ENCODE measurements at places on chromosomes 13 and 19. TPM values are rescaled to one million over a fixed set of nuclear protein-coding genes. Genes with fewer than 3 reads are reported as not detected.

Gene ZNF440
- 5.9 TPM for total RNA-seq

Gene ZNF431
- 8.0 TPM for total RNA-seq

Gene OR10H2
- total RNA-seq: not detected

GRCh38 chr13:29382021-29382420 lies 213.5 kb downstream of the SLC7A1 start:
- no peak for DNase-seq

DNA sequence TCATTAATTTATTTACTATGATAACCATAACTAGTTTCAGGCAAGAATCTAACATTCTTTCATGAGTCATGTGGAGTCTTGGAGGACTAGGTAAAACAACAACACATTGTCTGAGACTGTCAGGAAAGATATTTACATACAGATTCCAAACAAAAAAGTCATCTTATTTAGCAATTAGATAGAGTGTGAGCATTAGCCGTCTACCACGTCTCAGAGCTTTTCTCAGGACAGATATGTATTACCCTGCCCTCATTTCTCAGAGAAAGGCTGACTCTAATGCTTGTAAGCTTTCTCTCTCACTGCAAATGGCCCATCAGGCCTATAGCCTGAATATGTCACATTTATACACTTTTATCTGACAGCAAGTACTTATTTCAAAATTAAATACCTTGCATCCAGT lies 312.1 kb upstream of the PCDH20 start:
- no peak for DNase-seq

DNA sequence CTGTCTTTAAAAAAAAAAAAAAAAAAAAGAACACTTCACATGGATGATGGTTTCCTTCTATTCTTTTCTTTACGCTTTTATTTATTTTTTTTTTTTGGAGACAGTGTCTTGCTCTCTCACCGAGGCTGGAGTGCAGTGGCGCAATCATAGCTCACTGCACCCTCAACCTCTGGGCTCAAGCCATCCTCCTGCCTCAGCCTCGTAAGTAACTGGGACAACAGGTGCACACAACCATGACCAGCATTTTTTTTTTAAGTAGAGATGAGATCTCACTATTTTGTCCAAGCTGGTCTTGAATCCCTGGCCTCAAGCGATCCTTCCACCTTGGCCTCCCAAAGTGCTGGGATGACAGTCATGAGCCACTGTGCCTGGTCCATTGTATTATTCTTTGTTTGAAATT lies 24.3 kb downstream of the ANKRD27 start:
- DNase-seq: no peak

DNA sequence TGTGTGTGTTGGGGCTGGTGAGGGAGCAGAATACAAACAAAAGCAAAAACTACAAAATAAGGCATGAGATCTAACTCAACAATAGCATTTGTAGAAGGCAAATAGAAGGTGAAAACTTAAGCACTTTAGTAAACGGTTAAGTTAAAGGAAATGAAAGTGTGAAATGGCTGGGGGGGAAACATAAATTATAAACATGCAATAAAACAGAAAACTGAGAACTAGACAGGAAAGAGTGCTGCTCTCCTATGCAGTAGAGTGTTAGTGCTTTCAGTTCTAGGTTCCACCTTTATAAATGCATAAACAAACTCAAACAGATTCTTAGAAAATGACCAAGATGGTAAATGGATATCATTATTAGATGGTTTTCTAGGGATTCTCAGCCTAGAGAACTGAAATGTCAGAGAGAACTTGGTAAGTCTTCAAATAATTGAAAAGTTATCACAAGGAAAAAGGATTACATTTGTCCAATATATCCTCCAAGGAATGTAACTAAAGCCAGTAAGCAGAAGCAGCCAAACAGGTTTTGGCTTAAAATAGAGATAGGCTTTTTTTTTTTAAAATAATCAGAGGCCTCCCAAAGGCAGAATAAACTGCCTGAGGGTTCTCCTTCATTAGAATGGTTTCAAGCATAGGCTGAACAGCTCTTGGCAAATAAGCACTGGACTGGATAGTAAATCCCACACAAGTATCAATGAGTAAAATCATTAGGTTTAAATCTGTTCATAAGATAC lies 23.3 kb downstream of the RBM26 start:
- DNase-seq: no peak

GRCh38 chr13:64061649-64062048 lies 2646.0 kb upstream of the PCDH20 start:
- DNase-seq: no peak

DNA sequence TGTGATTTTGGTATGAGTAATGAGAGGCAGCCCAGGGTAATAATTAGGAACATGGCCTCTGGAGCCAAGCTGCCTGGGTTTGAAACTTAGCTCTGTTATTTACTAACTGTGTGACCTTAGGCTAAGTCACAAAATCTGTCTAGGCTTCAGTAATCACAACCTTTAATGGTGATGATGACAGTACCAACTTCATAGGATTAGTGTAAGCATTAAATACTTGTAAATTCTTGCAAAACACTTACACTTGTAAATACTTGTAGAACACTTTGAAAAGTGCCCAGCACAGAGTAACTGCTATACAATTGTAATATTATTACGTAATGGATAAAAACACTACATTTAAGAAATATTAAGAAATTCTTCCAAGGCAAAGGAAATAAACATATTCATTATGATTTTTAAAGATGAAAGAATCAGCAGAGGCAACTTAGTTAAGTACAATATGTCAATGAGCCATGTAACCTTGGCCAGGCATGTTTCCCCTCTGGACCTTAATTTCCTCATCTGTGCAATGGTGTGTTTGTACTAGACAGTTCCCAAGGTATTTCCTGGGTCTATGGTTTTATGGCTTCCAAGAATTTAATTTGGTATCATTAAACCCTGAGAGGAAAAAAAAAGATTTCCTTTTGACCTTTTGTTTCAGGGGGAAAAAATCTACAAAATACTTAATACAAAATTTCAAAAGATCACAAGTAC lies 628.5 kb upstream of the KLHL1 start:
- DNase-seq: no peak

DNA sequence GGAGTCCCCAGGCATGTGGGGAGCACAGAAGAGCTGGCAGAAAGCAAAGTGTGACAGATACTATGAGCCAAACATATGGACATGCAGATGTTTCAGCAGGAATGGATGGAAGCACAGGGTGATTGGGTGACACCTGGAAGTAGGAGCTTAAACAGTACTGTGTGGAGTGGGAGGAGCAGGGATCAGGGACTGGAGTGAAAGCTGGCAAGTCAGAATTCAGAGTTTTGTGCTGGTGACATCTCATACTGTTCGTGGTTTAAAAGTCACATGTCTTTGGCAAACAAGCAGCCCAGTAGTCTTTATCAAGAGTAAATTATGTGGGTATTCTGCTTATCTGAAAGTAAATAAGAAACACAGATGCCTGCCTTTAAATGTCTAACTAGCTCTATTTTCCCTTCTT lies 408.2 kb downstream of the COG6 start:
- DNase-seq: no peak

DNA sequence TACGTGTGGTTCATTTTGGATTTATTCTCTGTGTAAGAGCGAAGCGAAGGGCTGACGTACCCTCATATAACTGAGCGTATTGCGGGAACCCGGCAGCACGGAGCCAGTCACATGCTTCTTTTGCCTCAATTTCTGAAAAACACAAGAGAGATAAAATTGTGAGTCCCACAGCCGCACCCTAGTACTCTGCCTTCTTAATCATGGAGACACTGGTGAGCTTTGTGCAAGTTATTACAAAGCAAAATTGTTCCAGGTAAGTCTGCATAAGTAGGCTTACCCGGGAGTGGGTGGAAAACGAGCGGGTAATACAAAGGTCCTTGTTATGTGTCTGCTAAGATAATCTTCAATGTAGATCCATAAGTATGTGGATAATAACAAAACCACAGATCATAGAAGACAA lies 118.1 kb downstream of the STARD13 start:
- DNase-seq: no peak

GRCh38 chr19:14354445-14354844 lies 26.8 kb upstream of the ADGRE5 start:
- peak; percentile 3 for DNase-seq

DNA sequence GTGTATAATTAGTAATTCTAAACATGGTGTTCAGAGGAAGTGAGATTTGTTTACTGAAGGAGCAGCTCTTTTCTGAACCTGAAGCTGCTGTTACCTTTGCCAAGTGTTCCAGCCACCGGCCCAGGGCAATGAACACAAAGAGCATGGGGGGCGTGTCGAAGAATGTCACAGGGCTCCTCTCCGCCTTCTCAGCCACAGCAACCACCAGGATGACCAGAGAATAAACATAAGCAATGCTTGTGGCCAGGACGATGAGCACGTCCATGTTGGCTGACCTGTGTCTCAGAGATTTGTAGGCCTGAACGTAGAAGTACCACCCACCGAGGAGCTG lies 53.1 kb downstream of the ATP7B start:
- DNase-seq: no peak

- DNase-seq: peak; percentile 84
These were observed 21.1 kb downstream of the PRR36 start for GRCh38 chr19:7852851-7853769.

GRCh38 chr13:49874430-49874829 lies 61.7 kb downstream of the SPRYD7 start:
- DNase-seq: no peak

DNA sequence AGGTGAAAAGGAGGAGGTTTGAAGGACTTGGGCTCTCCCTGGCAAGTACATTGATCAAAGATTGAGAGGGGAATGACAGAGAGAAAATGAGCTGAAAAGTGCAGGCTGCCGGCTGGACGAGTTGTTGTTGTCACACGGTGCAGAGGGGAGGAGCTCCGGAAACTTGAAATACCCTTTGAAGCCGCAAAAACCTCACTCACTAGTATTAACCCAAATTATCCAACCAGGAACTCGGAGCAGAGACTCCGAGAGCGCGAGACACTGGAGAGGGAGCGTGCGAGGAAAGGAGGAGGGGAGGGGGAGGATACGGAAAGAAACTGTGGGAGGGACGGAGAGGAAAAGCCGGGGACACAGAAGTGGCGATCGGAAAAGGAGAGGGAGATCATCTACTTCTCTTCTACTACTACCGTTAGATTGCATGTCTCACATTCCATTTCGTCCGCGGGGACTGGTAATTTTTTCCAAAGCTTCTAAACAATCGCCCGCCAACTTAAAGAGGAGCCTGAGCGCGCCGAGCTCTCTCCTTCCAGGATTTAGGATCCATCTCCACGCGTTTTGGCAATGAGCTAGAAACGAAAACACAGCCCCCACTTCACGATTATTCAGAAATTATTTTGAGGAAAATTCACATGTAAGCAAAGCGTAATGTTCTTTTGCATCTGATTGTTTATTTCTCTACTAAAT lies at the start of gene DACH1:
TSS of gene DACH1 (minus strand) at position 74 of the 684 bp plus-strand sequence.
- peak; percentile 81 for DNase-seq

- DNase-seq: peak; percentile 85
These were observed 829 bp downstream of the B3GLCT start for GRCh38 chr13:31200637-31200971.
